ENCODE measurements at places on chromosomes 6 and 20.

DNA sequence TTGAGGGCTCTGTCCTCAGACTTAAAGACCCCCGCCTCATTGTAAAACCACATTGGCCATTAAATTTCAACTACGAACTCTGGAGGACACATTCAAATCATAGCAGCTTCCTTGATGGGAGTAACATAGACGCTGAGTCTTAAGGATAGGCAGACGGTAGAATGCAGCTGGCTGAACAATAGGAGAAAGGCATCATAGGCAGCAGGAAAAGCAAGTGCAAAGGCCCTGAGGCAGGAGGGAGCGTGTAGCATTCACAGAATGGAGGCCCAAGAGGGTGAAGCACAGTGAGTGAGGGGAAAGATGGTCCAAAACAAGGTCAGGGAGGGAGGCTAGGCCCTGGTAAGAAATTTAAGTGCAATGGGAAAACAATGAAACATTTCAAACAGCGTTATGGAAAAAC lies 8.6 kb upstream of the PFDN4 start:
- DNase-seq, result no peak

DNA sequence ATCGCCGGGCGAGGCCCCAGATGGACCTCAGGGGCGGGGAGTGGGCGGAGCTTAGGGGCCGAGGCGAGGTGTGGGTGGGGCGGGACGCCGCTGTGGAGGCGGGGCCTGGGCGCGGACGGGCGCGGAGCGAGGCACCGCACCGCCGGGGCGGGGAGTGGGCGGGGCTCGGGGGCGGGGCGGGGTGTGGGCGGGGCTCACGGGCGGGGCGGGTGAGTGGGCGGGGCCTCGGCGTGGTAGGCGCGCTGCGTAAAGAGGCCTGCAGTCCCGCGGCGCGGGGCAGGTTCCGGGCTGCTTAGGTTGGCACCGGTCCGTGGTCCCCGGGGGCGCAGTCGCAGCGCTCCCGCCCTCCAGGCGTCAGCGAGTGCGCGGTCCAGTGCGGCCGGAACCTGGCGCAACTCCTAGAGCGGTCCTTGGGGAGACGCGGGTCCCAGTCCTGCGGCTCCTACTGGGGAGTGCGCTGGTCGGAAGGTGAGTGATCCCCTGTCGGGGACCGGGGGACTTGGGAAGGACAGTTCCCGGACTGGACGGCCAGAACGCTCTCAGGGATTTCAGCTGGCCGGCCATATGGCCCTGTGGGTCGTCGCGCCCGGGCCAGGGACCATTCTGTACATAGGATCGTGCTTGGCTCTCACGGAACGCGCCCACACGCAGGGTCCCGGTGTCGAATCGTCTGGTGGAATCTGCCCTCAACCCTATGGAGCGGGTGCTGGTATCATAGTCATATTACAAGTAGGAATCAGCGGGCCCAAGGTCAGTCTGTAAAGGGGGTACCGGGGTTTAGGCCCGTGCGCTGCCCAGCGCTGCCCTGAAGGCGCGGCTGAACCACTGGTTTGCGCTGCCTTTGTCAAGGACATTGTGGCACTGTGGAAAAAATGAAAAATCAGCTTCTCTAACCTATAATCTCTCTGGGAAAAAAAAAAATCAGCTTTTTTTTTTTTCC lies at the start of gene NQO2:
TSS of gene NQO2 (plus strand) at position 277 of the 940 bp plus-strand sequence. CDS start 6,659 bp downstream, outside the sequence.
- peak; percentile 82 for DNase-seq

- no peak for DNase-seq
Observed at GRCh38 chr20:63154395-63154794, 61.5 kb downstream of the YTHDF1 start.

DNA sequence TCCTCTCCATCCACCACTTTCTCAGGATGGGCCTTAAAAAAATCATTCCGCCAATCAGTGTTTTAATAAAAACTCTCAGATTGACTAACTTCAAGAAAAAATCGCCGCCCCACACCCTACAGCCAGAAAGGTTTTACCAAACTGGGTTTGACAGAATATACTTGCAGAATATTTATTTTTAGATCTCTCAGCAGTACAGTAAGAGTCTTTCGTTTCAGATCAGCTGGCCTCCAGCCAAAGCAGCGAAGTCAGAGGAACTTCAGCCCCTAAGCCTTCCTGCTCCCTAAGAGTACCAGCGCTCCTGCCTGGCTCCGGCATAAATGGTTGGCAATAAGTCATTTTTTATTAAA lies 24.7 kb downstream of the TBC1D7 start:
- no peak for DNase-seq

- DNase-seq, result no peak
Observed at GRCh38 chr6:145099713-145100112, 635.6 kb downstream of the EPM2A start.

DNA sequence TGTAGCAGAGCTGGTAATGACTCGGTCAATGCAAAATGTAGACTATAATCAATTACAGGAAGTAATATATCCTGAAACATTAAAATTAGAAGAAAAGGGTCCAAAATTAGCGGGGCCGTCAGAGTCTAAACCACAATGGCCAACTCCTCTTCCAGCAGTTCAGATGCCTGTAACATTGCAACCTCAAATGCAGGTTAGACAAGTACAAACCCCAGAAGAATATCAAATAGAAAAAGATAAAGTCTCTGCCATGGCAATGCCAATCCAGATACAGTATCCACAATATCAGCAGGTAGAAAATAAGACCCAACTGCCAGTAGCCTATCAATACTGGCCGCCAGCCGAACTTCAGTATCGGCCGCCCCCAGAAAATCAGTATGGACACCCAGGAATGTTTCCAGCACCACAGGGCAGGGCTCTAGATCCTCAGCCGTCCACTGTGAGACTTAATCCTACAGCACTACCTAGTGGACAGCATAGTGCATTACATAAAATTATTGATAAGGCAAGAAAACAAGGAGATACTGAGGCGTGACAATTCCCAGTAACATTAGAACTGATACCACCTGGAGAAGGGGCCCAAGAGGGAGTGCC lies 158.4 kb downstream of the GPX5 start:
- no peak for DNase-seq

DNA sequence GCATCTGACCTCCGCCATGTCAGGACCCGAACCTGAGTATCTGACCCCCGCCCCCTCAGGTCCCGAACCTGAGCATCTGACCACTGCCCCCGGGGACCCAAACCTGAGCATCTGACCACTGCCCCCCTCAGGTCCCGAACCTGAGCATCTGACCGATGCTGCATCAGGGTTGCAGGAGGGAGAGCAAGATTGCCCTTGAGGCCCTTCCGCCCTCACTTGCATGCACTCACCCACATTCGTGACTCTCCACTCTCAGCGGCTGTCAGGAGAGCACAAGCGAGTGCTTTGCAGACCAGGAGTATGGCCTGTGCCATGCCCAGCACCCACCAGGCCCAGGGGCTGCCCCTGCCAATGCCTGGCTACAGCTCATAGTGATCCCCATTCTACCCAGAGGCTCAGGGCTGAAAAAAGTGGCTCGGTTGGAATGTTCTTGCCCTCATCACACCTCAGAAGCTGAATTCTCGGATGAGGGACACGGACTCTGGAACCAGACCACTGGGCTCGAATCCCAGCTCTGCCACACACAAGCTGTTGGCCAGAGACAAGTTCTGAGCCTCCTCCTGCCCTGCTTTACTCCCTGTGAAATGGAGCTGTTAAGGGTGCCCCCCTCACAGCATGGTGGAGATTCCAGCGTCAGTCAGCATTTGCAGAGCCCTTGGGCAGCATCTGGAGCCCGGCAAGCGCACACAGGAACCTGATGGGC lies 82.1 kb downstream of the DLL1 start:
- no peak for DNase-seq

DNA sequence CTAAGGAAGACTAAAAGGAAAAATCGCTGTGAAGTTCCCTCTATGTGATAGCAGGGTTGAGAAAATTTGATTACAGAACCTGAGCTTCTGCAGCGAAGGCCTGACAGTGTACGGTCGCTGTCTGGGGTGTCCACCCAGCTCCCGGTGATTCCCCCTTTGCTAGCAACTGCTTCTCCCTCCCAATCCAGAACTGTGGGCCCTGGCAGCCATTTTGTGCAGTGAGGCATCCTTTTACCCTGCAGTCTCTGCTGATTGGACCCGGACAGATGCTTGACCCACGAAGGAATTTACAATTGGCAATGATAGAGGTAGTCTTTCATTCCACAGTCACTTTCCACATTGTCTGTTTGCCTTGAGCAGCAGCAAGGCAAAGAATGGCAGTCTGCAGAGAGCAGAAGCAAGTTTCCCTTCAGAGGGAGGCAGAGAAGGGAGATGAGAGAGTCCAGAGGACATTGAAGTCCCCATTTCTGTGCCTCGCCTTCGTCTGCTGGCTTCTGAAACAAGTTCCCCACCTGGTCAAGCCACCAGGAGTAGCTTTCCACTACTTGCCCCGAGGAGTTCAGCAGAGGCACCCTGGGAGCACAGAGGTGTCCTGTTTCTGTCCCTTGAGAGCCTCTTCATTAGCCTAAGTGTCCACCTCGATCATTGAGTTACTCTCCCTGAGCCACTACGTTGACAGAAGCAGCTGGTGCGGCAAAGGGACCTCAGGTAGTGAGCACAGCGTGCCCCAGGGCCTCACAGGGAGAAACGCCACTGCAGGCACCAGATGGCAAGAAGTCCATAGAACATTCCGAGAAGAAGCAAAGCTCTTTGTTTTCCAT lies 370.3 kb downstream of the NRN1 start:
- DNase-seq, result no peak

DNA sequence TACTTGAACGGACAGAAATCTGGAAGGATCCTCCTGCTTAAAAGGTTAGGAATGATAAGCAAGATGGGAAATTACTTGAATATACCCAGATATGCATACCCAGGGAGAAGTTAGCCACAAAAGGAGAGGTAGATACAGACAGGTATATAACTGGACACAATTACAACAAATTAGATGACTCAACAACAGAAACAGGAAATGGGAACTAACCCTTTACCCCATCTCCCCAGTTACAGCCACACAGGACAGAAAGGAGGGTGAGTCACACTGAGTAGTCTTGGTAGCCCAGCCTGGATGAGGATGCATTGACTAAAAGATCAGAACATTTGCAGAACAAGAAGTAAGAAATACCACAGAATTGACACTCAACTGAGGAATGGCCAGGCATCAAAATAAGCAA lies 61.2 kb downstream of the C6orf52 start:
- no peak for DNase-seq

- DNase-seq, result no peak
Observed at GRCh38 chr6:144305985-144306384, 20.9 kb downstream of the UTRN start.

DNA sequence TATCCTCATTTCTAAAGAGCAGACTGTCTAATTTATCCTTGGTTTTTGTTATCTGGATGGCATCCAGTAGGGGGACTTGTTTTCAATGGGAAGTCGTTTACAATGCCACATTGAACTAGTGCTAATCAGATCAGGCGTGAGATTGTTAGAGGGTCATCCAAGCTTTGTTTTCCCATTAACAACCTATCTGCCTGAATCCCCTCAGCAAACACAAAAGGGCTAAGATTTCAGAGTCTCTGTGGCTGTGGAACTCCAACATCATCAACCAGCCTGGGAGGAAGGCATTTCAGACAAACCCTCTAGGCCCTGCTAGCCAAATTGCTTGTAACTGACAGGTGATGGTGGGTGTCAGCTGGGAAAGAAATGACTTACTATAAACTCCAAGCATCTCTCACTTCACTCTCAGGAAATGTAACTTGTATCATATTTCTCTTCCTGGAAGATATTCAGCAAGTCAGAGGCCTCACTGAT lies 47.7 kb downstream of the COL19A1 start:
- DNase-seq, result no peak

DNA sequence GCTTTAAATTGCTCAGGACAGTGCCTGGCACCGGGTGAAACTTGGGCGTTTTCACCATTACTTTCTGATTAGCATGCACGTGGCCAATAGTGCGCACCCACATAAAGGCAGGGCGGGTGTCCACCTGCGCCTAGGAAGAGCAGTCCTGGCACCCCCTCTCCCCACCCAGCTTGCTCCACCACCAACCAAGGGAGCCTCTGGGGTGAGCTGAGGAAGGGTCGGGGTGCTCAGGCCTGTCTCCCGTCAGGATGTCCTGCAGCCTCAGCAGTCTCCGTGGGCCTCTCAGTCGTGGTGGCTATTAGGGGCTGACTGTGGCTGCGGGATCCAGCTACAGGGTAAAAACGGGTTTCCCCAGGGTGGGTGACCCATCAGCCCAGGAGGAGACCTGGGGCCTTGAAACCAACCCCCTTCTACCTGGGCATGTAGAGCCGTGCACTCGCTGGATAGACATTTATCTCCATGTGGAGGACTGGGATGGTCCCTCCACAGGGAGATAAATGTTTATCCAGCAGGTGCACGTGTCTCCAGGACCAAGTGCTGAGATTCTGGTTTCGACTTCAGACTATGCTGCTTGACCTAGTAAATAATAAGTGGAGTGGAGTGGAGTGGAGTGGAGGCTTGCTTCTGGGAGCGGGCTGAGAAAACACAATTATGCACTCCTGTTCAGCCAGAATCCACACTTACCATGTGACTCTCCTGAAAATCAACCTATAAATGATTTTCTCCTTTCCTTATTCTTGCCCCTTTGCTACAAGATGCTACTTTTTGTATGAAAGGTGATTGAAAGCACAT lies 91.1 kb downstream of the ZDHHC14 start:
- DNase-seq, result no peak

GRCh38 chr6:131112249-131112648 lies 23.0 kb upstream of the AKAP7 start:
- no peak for DNase-seq

- DNase-seq, result no peak
Observed at GRCh38 chr6:136404627-136405419, 115.2 kb upstream of the BCLAF1 start.

DNA sequence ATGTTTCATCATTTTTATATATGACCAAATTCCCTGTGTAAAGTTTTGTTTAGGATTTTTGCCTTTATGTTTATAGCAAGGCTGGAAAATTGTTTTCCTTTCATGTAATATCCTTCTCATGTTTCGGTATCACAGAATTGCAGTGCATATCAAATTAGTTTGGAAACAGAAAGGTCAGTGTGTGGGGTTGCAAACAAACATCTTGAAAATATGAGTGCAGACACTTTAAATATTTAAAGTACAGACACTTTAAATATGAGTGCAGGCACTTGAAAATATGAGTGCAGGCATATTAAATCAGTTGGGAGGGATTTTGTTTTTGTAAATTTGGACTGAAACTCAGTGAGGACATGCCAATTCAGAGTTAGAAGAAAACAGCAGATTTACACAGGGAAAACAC lies 6.5 kb downstream of the SLPI start:
- no peak for DNase-seq

DNA sequence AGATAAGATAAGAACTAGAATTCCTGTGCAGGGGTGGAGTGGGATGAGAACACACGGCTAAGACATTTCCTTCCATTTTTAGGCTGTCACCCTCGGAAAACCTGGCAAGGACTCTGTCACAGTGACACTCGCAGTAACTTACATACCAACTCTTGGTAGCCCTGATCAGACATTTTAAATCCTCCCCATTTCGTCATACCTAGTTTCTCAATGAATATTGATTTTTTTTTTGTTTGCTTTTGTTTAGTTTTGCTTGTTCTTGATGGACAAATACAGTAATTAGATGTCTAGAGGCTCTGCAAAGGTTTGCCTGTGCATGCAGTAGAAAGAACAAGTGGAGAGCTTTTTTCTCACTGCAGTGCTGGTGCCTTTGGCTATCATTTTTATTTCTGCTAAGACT lies 213.0 kb upstream of the FAM83B start:
- no peak for DNase-seq

DNA sequence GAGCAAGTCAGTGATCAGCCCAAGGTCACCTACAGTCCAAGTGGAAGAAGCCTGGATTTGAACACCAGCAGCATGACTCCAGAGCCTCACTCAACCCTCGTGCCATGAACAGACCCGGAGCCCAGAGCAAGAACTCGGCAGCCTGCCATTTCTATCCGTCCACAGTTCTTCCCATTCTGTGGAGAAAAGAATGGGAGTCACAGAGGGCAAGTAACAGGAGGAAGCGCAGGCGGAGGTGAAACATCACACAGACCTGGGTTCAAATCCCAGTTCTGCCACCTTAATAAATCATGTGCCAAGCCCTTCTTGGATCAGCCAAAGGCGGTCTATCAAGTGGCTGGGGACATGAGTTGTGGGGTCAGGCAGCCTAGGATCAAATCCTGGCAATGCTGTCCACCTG lies 4.3 kb downstream of the PREX1 start:
- DNase-seq, result no peak

Measured in stimulated activated CD8-positive, alpha-beta memory T cell treated with anti-CD3 and anti-CD28 coated beads, Interleukin-7, amount 100 ng/mL, for 1 hour (primary cell).